ENCODE measurements at places on chromosomes 11 and 22.
A peak's percentile ranks its signal among the peaks of the same experiment; 100 is the strongest.

DNA sequence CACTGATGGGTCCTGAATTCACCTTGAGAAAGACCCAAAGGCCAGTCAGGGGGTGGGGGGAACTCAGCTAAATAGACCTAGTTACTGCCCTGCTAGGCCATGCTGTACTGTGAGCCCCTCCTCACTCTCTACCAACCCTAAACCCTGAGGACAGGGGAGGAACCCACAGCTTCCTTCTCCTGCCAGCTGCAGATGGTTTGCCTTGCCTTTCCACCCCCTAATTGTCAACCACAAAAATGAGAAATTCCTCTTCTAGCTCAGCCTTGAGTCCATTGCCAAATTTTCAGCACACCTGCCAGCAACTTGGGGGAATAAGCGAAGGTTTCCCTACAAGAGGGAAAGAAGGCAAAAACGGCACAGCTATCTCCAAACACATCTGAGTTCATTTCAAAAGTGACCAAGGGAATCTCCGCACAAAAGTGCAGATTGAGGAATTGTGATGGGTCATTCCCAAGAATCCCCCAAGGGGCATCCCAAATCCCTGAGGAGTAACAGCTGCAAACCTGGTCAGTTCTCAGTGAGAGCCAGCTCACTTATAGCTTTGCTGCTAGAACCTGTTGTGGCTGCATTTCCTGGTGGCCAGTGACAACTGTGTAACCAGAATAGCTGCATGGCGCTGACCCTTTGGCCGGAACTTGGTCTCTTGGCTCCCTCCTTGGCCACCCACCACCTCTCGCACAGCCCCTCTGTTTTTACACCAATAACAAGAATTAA, 2.4 kb upstream of the TTC36 start:
- DNase-seq: no peak

GRCh38 chr11:13850231-13851005, 112.1 kb upstream of the SPON1 start:
- DNase-seq: no peak

- no peak for DNase-seq
Observed at GRCh38 chr11:118679483-118679882, at the start of gene TREH. TSS of gene TREH (minus strand) at chr11:118679650. CDS start at chr11:118679627, 23 bp downstream.

DNA sequence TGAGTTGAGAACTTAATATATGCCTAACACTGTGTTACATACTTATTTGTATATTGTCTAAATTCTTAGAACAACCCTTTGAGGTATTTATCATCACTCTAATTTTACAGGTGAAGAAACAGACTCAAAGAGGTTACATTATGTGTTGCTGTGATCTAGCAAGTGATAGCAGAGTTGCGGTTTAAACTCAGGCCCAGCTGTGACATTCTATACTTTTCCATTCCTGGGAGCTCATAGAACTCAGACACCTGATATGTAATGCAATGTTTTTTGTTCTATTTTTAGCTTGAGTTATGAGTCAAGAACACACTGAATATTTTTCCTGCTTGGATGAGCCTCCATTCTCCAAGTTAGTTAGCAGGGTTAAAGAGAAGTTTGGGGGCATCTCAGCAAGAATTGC, 449.7 kb upstream of the DDI1 start:
- no peak for DNase-seq

- DNase-seq: no peak
Observed at GRCh38 chr22:27270818-27271510, 530.6 kb downstream of the MN1 start.

DNA sequence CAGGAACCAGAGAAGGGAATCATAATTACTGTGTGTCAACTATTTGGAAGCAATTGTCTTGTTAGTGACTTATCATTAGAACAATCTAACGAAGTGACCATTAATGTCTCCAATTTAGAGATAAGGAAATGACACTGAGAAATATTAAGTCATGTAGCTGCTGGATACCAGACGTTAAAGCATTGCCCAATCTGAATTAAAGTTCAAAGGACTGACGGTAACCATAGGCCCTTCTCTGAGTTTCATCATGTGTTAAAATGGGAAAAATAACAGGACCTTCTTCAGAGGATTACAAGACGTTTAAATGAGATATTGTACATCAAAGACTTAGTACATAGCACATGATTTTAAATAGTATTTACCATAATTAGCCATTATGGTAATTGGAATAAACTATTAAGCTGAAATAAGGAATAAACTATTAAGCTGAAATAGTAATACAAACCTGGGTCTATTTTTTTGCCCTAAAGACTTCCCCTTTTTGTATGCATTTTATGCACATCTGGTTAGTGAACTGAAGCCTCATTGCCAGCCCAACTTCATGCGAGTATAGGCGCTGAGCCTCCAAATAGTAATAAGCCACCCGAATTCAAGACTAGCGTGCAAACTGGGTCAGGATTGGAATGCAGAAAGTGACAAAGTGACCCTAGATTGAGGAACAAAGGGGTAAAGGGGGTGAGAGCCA, 41.0 kb downstream of the GLYATL1 start:
- DNase-seq: no peak

GRCh38 chr11:126603486-126603885, 248.0 kb downstream of the ST3GAL4 start:
- DNase-seq: no peak

GRCh38 chr11:117969160-117969991, 16.8 kb upstream of the IL10RA start:
- DNase-seq: no peak

GRCh38 chr11:66619080-66619554, 2.7 kb downstream of the RBM14 start:
- peak; percentile 69 for DNase-seq

GRCh38 chr11:126307706-126308105, 3.8 kb downstream of the DCPS start:
- DNase-seq: peak; percentile 75

DNA sequence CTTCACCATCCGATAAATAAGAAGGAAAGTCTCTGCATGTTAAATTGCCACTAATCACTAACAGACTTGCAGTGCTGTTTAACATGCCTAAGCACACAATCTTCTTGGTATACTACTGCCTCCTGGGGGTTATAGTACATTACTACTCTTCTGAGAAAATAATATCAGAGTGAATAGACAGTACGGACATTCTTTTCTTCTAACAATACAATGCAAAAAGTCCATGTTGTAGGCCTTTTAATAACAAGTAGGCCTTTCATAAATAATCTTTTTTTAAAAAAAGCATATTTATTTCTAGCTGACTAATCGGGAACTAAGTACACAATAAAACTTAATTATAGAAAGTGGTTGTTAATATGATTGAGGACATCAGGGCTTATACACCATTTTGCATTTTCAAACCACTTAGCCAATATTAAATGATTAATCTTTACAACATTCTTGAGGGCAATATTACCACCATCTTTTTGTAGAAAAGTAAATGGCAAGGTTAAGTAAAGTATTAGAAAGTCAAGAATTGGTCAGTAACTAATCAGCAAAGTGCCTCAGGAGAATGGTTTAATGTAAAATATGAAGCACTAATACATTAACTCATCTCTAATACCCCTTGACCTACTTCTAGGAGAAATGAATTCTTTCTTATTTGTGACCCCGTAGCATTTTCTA, 84.7 kb downstream of the TTC28 start:
- DNase-seq: no peak

DNA sequence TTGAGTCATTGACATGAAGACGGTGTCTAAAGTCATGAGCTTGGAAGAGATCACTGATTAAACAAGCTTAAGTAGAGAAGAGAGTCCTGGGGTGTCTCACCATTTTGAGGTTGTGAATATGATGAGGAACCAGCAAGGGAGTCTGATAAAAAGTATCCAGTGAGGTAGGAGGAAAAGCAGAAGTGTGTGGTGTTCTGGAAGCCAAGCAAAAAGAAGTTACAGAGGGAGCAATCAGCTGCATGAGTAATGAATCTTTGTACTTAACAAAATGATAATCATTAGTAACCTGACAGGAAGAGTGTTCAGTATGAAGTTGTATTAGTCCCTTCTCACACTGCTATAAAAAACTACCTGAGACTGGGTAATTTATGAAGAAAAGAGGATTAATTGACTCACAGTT, 131.3 kb downstream of the C11orf87 start:
- no peak for DNase-seq

GRCh38 chr11:34460278-34460677, 21.5 kb downstream of the CAT start:
- DNase-seq: no peak

- no peak for DNase-seq
Observed at GRCh38 chr22:37893583-37893983, 12.5 kb upstream of the MICALL1 start.

DNA sequence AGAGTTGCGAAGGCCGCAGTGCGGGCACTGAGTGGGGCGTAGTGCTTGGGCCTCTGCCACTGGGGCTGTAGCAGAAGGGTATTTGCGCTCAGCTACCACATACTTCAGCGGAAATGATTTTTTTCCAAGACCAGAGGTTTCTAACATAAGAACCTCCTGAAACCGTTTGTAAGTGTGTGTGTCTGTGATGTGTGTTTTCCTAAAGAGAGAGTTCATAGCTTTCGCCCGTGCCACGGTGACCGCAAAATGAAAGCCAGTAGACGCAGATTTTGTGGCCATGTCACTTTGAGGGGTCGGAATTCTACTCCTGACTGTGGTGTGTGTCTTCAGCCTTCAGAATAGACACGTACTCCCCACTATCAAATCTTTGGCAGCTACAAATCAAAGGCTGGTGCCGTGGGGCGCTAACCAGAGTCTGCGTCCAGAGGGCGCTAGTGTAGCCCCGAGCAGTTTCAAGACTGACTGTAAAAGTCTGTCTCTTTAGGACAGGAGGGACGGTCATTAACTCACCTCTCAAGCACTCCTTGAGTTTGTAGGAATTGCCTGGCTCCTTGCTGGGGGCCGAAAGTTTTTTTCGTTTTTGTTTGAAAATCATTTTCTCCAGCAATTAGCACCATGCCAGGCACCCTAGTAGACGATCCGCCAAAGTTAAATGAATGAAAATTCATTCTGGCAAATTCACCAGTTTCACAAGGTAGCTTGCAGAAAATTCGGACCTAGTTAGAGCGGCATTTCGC, 2.5 kb upstream of the CALCA start:
- DNase-seq: peak; percentile 70

DNA sequence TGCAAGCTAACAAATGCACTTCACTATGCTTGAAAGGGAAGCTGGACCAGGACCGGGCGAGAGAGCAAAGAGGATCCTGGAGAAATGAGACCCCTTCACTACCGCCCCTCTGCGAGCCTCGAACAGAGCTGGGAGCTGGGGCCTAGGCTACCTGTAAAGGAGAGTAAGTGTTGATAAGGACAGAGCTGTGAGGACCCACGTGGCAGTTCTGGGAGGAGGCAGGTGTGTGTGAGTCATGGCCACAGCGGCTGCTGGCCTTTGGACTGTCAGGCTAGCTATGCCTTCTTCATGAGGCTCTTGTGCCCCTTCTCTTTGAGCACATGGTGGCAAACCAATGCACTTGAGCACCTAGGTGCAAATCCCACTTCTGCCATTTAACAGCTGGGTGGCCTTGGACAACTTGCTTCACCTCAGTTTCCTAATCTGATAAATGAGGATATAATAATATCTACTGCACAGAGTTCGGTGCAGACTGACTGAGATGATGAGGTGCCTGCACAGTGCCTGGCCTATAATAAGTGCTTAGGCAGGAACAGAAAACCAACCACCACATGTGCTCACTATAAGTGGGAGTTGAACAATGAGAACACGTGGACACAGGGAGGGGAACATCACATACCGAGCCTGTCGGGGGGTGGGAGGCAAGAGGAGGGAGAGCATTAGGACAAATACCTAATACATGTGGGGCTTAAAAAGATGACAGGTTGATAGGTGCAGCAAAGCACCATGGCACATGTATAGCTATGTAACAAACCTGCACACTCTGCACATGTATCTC, 35.3 kb upstream of the KCNJ11 start:
- no peak for DNase-seq

- no peak for DNase-seq
Observed at GRCh38 chr11:32838505-32839274, 9.0 kb downstream of the PRRG4 start.

- DNase-seq: no peak
Observed at GRCh38 chr22:24810043-24810749, 4.2 kb downstream of the SGSM1 start.

DNA sequence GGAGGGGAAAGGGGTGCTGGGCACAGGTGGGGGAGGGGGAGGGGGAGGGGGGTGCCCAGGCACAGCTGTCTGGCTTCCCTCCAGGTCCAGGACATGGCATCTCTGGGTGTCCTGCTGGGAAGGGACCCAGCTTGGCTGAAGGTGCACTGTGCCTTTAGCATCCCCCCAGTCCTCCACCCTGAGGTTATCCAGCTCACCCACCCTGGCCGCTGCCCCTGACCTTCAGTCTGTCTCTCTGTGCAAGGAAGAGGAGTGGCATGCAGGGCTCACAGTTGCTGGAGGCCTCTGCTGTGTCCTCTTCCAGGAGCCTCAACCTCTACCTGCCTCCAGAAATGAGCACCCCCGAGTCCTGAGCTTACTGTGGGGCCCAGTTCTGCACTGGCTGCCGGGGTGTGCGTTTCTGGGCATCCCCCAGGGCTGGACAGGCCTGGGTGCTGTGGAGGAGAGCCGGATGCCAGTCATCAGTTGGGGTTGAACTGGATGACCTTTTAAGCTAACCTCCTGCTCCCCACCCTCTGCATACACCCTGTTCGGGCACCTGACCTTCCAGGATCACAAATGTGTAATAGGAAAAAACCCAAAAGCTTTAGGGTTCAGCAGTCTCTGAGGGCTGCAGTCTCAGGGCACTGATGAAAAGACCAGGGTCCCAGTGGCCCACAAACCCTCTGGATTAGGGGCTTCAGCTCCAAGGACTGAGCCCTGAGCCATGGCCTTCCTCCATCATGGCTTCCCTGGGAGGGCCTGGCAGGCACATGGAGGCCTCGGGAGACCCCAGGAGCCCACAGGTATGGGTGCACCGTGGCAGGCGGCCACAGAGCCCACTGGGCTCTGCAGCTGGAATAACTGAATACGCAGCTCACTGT, 9.6 kb upstream of the CTSD start:
- no peak for DNase-seq

DNA sequence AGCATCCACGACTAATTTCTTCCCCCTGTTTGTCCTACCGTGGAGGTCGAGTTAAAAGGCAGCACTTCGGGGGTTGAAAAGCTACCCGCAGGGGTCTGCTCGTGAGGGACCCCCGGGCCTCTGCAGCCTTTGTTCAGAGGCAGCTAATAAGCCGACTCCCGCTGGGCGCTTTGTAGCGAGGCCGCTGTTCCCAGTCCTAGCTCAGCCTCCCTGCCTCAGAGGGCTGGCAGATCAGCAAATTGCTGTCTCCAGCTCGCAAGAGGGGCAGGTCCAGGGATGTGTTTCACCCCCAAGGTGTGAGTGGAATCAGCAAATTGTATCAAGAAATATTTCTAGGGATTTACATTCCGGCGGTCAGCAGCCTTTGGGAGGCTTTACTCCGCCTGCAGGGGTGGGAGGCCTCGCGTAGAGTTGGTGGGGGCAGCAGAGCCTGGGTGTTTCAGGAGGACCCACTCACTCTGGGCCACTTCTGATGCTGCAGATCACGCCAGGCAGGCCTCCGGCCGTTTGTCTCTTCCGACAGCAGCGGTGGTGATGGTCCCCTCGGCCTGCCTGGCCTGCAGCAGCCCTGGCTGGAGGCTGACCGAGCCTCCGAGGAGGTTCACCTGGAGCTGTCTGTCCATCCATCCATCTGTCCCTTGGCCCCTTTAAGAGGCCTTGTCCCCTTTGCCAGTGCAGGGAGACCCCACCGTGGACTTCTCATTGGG, 21.6 kb upstream of the KCNQ1OT1 start:
- no peak for DNase-seq

GRCh38 chr22:32226326-32227104, 21.6 kb upstream of the RFPL2 start:
- DNase-seq: no peak

- no peak for DNase-seq
Observed at GRCh38 chr22:16824716-16825687, at the start of gene XKR3. TSS of gene XKR3 (minus strand) at chr22:16825411. CDS start at chr22:16808073, 17,338 bp downstream.

- no peak for DNase-seq
Observed at GRCh38 chr11:12900496-12900895, 108.6 kb upstream of the RASSF10 start.
